ENCODE measurements at places on chromosomes 7 and 10. TPM values are rescaled to one million over a fixed set of nuclear protein-coding genes. Genes with fewer than 3 reads are reported as not detected.

The CPN1 gene
- not detected for total RNA-seq

The TMEM26 gene
- not detected for total RNA-seq

The BLNK gene
- total RNA-seq, result 13.5 TPM

The CFAP58 gene
- not detected for total RNA-seq

The MYL10 gene
- not detected for total RNA-seq

DNA sequence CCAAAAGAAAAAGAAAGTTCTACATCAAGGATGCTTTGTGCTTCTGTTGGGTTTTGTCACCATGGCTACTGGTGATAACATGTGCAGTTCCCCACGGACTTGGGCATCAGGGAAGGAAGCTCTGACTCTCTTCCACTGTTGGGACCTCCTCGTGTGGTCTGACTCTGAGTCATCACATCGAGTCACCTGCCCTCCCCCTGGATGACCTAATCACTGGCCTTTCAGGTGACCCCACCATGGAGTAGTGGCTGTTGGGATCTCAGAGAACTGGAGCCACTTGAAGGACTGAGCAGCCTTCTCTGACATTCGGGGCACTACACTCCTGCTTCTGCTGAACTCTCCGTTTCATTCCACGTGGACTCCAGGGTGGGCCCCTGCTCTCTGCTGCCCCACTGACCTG lies 60.8 kb upstream of the DOCK1 start:
- peak; percentile 16 for DNase-seq

DNA sequence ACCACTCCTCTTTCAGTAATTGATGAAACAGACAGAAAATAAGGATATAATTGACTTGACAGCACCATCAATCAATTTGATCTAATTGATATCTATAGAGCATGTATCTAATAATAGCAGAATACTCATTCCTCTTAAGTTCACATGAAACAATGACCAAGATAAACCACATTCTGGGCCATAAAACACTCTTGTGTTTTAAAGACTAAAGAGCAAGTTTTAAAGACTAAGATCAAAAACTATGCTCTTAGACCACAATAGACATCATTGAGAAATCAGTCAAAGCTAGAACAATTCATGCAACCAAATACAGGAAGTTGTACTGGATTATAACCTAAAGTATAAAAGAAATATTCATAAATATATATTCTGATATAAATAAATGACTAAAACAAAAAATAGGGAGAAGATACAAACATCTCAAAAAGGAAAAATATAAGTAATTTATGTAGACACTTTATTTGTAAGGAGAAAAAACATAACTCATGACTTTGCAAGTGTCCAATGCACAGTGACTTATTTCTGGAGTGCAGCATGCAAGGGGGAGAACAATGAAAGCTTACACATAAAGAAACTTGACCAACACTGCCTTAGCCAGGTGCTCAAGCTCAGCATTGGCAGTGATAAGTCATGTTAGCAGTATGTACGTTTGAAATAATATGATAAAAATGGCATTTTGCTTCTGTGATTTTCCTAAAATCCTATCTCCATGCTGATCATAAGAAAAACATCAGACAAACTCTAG lies 312.7 kb upstream of the IGFBP3 start:
- DNase-seq, result no peak

DNA sequence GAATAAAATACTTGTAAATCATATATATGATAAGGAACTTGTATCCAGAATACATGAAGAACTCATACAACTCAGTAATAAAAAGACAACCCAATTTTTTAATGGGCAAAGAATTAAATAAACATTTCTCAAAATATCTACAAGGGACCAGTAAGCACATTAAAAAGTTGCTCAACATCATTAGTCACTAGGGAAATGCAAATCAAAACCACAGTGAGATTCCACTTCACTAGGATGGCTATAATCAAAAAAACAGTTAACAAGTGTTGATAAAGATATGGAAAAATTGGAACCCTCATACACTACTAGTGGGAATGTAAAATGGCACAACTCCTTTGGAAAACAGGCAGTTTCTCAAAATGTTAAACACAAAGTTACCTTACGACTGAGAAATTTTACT lies 40.3 kb upstream of the YAE1 start:
- DNase-seq, result no peak

DNA sequence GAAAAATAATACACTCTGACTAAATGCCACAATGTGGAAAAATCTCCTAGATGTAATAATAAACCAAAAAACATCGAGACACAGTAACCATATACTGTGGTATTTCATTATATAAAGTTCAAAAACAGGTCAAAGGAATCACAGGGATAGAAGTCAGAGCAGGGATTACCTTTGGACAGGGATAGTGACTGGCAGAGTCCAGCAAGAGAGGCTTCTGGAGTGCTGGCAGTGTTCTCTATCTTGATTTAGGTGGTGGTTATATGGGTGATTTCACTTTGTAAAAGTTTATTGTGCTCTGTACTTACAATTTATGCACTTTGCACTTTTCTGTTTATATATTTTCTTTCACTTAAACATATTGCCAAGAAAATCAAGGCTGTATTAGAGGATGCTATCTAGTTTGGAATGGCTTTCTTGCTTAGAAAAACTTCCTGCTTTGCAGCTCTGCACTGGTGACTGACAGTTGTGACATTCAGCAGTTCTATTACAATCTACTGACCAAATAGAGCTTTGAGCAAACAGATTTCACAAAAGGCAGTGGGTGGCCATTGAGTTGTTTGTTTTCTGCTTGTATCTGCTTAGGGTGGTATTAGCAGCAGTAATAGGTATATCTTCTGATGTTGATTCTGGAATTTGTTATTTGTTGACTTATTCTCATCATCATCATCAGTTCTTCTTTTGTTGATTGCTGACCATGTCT lies 263.6 kb upstream of the LRGUK start:
- no peak for DNase-seq

GRCh38 chr10:120067427-120067826 lies 174.9 kb downstream of the SEC23IP start:
- DNase-seq, result no peak

- DNase-seq, result no peak
These were observed 37.0 kb upstream of the ZMIZ1 start for GRCh38 chr10:79031723-79032122.

DNA sequence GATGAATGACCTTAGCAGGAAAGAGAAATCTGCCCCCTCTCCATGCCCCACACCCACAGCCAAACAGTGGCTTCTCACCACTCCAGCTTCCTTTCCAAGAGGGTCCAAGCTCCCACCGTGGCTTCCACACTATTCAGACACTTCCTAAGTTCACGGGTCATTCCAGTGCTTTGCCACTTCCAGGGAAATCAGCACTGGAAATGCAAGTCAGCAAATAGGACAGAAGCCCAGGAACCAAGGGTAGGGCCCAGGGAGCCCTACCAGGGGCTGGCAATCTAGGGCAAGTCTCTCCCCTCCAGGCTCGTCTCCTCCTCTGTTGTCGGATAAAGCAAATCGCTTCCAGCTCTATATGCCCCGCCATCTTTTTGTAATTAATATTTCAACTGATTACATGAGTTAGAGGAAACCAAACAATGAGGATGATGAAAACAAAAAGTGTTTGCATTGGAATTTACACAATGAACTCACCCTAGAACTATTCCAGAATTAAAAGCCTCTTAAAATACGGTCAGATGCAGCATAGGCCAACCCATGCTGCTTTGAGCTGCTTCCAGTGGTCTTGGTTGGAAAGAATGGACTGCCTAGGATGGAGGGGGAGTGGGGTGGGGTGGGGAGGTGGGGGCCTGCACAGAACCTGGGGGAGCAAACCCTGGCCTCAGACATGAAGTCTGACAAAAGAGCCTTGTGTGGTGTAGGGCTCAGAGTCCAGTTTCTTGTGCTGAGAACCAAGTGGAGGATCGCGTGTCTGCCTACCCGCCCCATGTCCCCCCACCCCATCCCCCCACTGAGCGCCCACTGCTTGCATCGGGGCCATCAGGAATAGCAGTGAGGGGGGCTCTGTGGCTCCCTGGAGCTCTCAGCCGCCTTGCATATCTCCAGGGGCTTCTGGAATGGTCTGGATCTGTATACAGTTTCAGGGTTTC lies 74.6 kb upstream of the CPXM2 start:
- no peak for DNase-seq

GRCh38 chr10:95377950-95378349 lies 87.1 kb upstream of the PDLIM1 start:
- DNase-seq, result no peak

DNA sequence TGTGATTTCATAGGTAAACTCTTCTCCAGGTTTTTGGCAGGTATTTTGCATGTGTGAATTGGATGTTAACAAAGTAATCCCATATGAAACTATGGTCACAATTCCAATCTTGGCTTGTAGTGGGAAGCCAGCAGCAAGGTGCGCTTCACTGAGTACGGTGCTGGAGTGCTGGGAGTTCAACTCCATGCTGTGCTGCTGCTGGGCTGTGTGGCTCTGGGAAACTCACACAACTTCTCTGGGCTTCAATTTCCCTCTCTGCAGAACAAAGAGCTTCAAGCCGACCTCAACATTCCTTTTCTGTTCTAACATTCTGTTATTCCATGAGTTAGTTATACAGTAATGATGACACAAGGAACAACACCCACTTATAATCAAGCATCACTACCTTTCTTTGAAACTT lies 18.2 kb upstream of the PITRM1 start:
- no peak for DNase-seq

DNA sequence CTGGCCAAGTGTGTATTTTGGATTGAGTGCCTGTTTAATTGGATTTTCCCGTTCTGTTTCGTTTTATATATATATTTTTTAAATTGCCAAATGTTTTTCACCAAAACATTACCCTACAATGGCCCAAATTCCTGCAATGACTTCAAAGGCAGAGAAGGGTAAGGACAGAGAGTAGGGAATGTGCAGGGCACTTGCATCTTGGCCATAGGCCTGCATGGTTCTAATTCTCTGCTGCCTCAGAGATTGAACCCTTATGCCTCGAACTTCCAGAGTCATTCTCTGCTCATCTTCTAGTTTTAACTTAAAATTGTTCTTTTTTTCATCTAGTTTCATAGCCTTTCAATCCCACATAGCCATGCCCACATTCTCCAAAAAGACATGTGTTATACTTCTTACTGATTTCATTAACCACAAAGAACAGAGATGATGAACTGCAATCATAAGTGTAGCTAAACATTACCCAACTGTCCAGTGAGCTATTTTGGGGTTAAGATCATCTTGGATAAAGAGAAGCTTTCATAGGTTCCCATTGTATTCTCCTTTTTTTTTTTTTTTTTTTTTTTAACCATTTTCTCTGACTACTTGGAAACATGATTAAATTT lies 177.6 kb downstream of the PLXDC2 start:
- no peak for DNase-seq

DNA sequence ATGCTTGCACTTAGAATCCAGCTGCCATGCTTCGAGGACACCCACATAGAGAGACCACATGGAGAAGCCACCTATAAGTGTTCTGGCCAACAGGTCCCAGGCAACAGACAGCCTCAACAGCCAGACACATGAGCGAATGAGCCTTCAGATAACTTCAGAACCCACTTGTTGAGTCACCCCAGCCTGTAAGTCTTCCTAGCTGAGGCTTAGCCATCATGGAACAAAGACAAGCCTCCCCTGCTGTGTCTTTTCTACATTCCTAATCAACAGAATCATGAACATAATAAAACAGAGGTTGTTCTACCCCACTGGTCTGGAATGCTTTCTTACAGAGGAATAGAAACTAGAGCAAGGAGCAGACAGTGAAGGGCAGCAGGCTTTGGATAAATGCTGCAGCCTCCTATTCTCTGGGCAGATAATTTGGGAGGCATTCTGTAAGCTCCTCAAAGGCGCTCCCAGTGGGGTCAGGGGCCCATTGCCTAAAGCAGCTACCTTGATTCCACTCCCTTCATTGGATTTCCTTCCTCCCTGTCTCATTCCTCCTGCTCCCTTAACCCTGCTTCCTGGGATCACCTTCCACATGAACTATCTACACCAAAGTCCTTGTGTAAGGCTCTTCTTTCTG lies 4.6 kb downstream of the TLL2 start:
- no peak for DNase-seq

- DNase-seq, result peak; percentile 63
These were observed at the start of gene DENND2A for GRCh38 chr7:140640727-140641523. Gene DENND2A, minus strand, starts transcription at chr7:140640813. Its CDS starts 38,416 bp downstream, at chr7:140602397.

DNA sequence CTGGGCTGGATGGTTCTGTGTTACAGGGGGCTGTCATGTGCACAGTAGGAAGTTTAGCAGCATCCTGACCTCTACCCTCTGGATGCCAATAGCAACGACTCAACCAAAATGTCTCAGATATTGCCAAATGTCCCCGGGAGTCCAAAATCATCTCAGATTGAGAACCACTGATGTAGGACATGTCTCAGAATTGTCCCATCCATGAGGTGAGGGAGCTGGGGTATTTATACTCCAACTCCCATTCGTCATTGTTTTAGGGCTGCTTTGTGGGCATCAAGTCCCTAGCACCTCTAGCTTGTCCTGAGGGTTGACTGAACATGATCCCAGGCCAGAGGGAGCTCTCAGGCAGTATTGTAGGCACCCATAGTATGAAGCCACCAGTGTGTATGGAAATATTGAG lies 25.2 kb upstream of the COMTD1 start:
- no peak for DNase-seq

- DNase-seq, result no peak
These were observed 489.5 kb downstream of the REEP3 start for GRCh38 chr10:64010711-64011110.

- no peak for DNase-seq
These were observed 99.1 kb downstream of the GRID1 start for GRCh38 chr10:86267286-86268195.

- DNase-seq, result no peak
These were observed 34.0 kb downstream of the CYTH3 start for GRCh38 chr7:6238309-6238925.

- DNase-seq, result no peak
These were observed 369.6 kb downstream of the AUTS2 start for GRCh38 chr7:69967689-69968450.

- DNase-seq, result no peak
These were observed 13.0 kb upstream of the KCNIP2 start for GRCh38 chr10:101856626-101857025.

DNA sequence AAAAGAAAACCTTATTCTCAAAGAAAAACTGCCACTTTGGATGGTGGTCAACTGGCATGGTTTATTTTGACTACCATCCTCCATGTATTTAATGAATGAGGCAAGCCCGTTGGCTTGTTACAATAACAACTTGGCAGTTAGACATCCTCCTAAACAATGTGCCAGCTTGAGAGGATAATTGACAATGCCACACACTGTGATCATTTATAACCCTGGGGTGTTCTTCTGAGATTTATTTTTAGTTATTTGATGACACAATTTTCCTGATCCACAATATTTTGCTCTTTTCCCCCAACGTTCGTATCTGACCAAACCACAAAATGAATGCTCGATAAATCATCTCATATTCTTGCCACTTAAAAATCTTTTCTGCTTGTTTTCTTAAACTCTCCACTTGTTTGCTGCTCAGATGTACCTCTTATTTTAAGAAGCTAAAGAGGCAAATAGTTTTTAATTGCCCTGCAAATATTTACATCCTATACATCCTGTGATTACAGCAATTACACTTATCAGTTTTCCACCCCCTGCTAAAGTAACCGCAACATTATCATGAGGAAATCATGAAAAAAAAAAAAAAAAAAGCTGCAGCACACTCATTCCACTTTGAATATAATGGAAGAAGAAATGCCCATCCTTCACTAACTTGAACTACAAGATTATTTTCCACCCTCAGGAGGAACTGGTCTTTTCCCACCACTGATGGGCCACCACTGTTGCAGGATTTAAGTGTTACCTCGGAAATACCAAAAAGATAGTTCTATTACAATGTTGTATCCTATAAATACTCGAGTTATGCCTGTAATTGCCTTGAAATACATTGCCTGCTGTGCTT lies 119.9 kb downstream of the MBL2 start:
- no peak for DNase-seq
